ENCODE measurements at places on chromosomes 1 and 21.

GRCh38 chr1:201427963-201428362, 6.4 kb upstream of the TNNI1 start:
- no peak for ATAC-seq

- no peak for ATAC-seq
Observed at GRCh38 chr1:173447224-173447623, 29.9 kb upstream of the PRDX6 start.

- peak; percentile 67 for ATAC-seq
Observed at GRCh38 chr1:167439301-167439988, 78.9 kb downstream of the CD247 start.

GRCh38 chr1:20368866-20369470, 78.3 kb downstream of the VWA5B1 start:
- ATAC-seq: no peak

DNA sequence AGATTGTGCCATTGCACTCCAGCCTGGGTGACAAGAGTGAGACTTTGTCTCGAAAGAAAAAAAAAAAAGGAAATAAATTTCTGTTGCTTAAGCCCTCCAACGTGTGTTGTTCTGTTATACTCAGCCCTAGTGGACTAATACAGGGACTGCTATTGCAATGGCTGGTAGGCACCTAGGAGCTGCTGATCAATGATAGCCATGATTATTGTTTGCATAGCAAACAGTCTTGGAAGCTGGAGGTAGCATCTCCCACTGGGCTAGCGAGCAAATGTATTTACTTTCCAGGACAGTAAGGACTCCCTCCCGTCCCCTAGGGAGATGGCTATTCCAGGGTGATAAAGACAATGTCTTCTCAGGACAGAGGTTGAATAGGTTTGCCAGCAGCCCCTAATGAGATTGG, 13.5 kb upstream of the TNFRSF8 start:
- no peak for ATAC-seq

DNA sequence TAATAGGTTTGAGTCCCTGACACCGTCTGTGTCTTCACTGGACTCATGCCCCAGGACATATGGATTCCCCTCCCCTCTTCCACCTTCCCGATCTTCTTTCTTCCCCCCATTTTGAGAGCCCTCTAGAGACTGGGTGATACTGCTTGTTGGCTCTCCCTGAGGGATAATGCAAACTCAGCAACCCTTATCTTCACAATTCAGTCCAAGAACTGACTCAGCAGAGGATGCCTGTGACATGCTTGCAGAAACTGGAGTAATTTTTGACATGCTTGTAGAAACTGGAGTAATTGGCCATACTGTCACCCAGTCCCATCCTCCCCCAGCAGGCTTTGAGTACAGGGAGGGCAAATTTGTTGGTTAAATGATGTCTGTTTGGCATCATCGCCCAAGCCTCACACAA, 127.6 kb upstream of the CTTNBP2NL start:
- ATAC-seq: no peak

DNA sequence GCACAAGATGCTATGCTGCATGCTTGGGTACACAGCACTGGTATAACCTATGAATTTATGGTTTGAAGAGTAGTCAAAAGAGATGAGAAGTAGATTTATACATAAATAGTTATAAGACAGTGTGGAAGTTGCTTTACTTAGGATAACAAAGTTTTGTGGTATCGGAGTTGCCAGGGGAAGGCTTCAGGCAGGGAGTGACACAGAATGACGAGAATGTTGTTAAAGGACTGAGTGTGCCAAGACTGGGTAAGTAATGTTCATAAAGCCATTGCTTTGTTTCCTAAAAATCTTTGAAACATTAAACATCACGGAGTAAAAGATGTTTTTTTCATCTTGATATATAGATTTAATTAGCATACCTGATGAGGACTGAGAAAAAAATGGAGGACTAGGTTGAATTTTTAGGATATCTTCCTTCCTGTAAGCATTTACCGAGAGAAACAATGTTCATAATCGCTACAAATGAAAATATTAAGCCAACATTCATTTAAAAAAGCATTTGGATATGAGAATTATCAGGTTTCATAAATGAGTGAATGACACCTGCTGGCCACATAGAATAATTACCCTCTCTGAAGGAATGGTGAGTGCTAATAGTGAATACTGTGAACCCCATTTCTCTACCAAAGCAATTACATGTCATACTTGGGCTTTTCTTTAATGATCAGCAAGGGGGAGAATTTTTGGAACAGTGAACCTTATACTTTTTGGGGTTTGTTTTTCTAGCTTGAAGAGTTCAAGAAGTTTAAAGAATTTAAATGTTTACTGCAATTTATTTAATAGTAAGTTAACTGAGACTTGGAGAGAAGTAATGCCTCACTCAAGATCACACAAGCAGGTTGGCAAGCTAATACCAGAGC, 28.4 kb downstream of the EXTL2 start:
- ATAC-seq: no peak

DNA sequence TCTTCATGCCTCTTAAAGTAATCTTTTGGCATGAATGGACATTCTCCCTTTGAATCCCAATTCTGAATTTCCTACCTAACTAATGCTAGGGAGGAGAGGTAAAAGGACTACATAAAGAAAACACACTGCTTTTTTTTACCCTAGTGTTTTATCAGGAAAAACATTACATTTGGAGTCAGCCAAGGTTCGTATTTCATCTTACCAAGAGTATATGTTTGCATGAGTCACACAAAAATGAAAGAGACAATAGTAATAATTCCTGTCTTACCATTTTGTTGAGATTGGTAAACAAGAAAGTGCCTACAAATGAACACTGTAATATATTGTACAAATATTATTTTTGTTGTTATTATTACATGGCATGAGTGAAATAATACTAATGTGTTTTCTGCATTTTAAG, 112.9 kb upstream of the WARS2 start:
- ATAC-seq: no peak

GRCh38 chr1:6984986-6985385, 199.7 kb downstream of the CAMTA1 start:
- ATAC-seq: peak; percentile 10

- peak; percentile 67 for ATAC-seq
Observed at GRCh38 chr1:93629101-93630059, 52.3 kb downstream of the BCAR3 start.

DNA sequence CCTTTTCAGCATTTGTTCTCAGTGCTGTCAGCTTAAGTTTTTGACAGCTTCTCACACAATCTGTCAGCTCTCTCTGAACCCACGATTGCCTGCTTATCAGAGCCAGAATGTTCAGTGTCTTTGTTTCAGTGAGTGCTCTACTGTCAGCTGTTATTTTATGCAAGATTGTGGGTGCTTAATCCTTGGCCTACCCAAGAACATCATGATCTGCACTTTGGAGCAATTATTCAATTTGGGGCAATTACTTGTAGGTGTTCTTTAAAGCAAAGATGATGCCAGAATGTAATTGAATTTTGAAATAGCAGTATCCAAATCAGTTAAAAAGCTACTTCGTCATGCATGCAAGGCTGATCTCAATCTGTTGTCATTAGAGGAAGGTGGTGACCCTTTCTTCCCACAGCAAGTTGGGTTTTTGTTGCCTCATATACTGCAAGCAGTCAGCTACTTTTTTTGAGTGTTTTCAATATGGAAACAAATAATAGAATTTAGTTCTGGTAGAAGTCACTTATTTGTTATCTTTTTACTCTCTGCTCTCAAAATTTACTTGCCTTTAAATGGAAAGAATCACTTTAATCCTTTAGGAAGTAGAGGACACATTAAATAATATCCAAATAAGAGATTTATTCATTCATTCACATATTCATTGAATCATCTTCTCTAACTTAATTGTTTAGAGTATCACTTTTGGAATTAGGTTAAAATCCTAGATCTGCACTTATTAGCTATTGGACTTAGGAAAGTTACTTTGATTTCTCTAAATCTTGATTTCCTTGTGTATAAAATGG, 253.5 kb upstream of the CACYBP start:
- ATAC-seq: no peak

GRCh38 chr1:153355445-153356071, 2.1 kb upstream of the S100A9 start:
- ATAC-seq: peak; percentile 82

- ATAC-seq: peak; percentile 48
Observed at GRCh38 chr1:193685986-193686385, 499.6 kb upstream of the B3GALT2 start.

- peak; percentile 12 for ATAC-seq
Observed at GRCh38 chr1:118201524-118201923, 16.5 kb upstream of the SPAG17 start.

GRCh38 chr1:198918920-198919319, 280.1 kb downstream of the PTPRC start:
- ATAC-seq: no peak

GRCh38 chr1:155168456-155169210, 4.5 kb downstream of the KRTCAP2 start:
- ATAC-seq: no peak

DNA sequence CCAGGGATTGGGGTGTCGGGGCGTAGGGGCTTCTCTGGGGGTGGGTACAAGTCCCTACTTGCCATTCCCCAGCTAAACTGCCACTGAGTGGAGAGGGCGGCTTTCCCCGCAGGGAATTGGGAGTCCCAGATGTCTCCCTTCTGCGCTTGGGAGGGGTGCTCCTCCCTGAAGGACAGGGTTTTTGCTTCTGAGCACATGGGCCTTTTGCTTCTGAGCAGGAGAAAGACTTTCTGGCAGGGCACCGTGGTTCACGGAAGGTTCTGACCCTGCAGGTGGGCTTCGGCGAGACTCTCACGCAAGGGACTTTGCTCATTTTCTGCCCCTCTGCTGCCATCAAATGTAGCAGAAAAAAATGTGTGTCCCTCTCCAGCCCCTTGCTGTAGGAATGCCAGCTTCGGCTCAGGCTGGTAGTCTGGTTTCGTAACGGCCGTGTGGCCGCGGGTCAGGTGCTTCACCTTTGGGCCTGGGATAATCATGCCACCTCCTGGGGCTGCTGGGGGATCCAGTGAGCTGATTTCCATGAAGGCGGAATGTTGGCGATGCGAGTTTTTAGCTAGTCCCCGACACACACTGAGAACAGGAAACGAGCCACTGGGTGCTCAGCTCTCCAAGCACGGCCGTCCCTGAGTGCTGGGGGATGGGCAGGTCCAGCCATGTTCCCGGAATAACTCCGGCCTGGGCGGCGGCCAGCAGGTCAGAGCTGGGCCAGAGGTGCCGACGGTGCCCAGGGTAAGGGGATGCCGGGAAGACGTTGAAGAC, 364.0 kb downstream of the CAMTA1 start:
- ATAC-seq: no peak

DNA sequence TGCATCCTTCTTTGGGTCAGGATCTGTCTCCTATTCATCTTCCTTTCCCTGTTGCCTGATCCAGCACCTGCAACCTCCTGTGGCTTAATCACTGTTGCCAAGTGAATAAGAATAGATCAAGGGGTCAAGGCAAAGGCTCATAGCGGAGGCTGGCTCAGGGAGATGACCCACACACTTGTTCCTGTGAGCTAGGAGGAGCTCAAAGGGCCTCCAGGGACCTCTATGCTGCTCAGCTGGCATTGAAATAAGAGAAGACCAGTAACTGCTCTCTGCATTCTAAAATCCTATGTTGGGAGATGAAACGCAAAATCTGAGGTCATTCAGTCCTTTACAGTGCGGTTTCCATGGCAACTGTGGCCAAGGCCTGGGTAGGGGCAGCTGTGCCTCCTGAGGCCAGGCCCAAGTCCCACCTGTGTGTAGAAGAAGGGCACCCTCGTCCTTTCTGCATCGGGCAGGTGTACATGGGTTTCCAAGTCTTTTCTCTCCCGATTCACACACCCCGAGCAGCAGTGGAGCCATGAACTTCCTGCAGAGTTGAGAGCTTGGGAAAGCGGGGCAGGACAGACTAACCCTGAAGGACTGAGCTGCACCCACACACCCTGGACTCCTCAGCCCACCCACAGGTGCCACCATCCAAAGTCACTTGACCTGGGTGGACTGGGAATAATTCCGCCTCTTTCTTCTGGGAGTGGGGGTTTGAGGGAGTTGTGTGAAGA, 27.8 kb upstream of the STUM start:
- ATAC-seq: no peak

DNA sequence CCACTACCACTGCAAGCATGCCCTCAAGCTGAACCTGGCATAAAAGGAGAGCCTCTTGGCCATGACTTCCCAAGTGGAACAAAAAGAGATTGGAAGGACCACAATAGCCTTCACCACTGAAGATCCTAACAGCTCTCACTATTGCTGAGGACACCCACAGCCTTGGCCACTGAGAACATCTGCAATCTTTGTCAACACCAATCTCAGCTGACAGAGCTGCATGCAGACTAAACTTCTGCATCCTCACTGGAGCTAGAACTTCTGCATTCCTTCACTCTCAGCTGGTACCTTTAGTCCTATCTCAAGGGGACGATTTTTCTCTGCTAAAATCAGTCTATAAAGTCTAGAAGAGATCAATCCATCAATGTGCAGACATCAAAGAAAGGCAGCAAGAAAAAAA, 8.3 kb upstream of the FCRL2 start:
- peak; percentile 42 for ATAC-seq

- no peak for ATAC-seq
Observed at GRCh38 chr1:226406401-226406881, 1.5 kb downstream of the PARP1 start.

DNA sequence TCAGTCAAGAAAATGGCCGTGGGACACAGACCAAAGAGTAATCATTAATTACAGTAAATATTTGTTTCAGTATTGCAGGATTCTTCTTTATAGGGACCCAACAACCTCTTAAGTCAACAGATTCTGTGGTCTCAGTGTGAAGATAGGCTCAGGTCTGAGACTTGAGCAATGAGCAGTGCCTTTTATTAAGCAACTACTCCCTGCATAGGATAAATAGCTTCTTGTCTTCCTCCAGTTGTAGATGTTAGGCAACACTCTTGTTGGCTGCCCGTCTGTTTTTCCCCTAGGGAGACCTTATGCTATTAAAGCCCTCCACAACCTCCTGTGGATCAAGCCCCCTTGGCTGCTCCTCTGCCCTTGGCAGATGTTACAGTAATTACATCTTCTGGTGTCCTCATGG, 1.8 kb upstream of the OMA1 start:
- no peak for ATAC-seq

DNA sequence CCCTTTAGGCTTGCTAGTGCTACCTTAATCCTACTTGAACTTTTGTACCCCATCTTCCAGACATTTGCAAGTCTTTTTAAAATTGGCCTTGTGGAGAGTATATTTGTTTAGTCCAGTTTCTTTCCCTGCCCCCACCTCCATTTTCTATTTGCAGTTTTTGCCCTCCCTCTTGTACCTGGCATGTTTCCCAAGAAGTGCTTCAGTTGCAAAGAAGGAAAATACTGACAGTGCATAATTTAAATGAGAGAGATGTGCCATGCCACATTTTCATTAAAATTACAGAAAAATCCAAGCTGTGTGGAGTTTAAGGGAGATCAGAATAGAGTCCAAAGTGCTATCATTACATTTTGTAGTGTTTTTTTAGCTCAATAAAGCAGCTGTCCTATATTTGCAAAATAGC, 150.0 kb upstream of the ADGRL2 start:
- ATAC-seq: no peak

DNA sequence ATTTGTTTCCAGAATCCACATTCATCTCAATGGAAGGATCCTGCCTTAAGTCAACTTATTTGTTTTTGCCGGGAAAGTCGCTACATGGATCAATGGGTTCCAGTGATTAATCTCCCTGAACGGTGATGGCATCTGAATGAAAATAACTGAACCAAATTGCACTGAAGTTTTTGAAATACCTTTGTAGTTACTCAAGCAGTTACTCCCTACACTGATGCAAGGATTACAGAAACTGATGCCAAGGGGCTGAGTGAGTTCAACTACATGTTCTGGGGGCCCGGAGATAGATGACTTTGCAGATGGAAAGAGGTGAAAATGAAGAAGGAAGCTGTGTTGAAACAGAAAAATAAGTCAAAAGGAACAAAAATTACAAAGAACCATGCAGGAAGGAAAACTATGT, 2.6 kb downstream of the GADD45A start:
- no peak for ATAC-seq

All from stimulated activated memory B cell treated with anti-CD40 and anti-IgM and Interleukin-4, amounts not matched to agents 10 μg/mL and 1 μg/mL and 100 μg/mL, for 72 hours (primary cell).